ENCODE measurements at places on chromosomes 2 and 18.

GRCh38 chr2:238504181-238504931 lies 77.6 kb downstream of the ASB1 start:
- no peak for DNase-seq

GRCh38 chr18:37307181-37307580 lies 258.4 kb downstream of the CELF4 start:
- DNase-seq: no peak

DNA sequence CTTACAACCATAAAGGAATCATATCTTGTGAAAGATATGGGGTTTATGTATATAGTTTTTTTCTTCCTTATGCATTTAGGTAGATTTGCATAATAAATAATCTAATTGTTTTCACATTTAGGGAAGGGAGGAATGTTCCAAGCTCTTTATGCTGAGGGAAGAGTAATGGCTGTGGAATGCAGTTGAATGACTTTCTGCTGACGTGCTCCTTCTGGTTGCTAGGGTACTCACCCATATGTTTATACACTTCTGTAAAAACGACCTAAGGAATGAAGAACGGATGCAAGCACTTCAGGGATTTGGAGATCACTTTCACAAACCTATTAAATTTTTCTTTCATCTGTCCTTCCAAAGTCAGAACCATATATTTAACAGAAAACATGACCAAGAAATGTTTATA lies 29.2 kb upstream of the PPP4R1 start:
- DNase-seq: peak; percentile 61

DNA sequence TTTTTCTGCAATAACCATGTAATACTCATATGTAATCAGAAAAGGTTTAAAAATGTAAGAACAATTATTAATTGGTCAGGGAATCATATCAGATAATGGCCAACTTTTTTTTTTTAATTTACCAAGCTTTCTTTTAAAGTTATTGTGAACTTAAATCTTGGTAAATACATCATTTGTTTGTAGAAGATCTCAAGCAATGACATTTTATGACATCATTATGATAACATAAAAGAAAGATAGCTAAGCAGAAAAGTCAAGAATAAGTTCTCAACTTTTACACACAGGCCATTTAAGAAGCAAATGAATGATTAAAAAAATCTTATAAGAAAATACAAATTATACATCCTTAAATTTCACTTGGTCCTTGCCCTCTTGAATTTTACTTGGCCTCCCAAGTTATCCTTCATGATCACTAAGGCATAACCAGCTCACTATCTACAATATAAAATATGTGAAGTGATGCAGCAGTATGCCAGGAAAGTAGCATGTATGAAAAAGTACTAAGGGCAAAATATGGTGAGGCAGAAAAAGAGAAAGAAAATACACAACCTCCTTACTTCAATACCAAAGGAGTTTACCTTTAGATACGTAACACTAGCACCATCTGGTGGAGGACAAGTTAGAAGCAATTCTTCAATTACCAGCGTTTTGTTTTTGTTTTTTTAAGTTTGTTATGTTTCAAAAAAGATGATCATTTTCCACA lies 116.6 kb downstream of the SRBD1 start:
- peak; percentile 8 for DNase-seq

GRCh38 chr2:151138507-151138906 lies 123.2 kb downstream of the RBM43 start:
- DNase-seq: no peak

GRCh38 chr2:27264753-27265535 lies 2.1 kb upstream of the SLC30A3 start:
- DNase-seq: no peak

GRCh38 chr2:119338826-119339561 lies 27.6 kb downstream of the C2orf76 start:
- no peak for DNase-seq

GRCh38 chr2:190881084-190881597 lies 520 bp downstream of the GLS start:
- no peak for DNase-seq

DNA sequence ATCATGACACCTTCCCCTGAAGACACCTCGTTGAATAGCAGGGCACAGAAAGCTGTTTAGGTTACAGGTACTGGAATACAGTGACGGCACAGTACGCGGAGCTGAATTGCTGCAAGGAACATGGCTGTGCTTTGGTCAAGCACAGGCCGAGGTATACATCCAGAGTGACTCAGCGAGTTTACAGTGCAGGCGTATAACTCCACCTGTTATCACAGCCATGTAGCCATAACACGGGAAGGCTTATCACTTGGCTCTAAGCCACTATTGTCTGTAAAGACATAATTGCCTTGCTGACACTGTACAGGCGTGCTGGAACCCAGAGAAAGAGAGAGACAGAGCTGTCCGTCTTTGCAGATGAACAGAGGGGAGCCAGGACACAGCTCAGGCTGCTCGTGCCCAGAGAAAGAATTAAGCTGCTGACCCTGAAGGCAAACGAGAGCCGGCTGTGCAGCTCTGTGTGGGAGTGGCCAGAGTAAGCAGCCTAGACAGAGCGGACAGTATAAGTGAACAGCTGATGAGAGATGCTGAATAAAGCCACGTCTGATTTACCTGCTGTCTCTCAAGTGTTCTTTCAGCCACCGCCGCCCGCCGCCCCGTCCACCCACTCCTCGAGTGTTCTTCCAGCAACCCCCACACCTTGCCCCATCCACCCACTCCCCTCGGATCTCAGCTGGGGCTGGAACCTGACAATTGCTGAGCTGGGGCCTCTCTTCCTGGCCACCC lies 87.3 kb upstream of the PPP1CB start:
- no peak for DNase-seq

DNA sequence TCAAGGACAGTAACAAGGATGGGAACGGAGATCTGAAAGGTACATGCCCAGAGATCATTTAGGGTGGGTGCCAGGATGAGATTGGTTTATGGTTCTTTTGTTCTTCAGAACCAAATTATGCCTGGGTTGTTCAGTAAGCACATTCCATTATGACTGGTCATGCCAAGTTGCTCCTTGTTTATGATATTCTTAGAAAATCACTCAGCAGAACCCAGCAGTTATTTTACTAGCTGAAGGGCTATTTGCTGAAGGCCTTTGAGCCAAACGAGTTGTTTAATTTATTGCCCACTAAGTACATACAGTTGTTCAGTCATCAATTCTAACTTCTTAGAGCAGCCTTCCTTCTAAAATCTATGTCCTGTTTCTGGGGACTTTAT lies 635 bp downstream of the SLC3A1 start:
- no peak for DNase-seq

- DNase-seq: no peak
Observed at GRCh38 chr18:7958897-7959146, 391.7 kb downstream of the PTPRM start.

DNA sequence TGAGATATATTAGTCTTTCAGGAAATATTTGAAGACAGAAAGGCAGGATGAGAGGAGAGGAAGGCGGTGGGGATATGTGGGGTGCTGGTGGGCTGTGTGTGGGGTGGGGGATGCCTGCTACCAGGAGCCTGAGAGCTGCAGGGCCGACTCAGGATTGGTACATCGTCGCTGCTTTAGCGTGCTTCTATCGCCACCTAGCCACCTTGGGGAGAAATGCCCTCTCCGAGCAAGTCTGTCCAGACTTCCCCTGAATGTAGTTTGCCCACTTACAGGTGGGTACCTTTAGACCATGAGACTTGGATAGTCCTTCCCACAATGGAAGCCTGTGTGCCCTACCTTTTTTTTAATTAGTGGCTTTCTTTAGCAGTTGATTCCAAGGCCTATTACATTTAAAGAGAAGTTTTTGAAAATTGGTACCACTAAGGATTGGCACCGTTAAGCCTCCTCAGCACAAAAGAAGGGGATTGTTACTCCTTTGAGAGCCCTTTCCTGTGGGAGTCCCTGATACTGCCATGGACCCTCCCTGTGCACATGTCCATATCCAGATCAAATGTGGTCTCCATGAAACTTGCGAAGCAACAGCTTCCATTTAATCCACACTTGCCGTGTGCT lies 114.1 kb upstream of the NDUFV2 start:
- DNase-seq: peak; percentile 45

DNA sequence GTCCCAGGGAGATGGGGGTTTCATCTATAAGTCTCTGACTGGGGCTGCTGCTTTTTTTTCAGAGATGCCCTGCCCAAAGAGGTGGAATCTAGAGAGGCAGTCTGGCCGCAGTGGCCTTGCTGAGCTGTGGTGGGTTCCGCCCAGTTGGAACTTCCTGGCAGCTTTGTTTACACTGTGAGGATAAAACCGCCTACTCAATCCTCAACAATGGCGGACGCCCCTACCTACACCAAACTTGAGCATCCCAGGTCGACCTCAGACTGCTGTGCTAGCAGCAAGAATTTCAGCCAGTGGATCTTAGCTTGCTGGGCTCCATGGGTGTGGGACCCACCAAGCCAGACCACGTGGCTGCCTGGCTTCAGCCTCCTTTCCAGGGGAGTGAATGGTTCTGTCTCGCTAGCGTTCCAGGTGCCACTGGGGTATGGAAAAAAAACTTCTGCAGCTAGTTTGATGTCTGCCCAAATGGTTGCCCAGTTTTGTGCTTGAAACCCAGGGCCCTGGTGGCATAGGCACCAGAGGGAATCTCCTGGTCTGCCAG lies 152.6 kb upstream of the CYP26B1 start:
- DNase-seq: no peak

DNA sequence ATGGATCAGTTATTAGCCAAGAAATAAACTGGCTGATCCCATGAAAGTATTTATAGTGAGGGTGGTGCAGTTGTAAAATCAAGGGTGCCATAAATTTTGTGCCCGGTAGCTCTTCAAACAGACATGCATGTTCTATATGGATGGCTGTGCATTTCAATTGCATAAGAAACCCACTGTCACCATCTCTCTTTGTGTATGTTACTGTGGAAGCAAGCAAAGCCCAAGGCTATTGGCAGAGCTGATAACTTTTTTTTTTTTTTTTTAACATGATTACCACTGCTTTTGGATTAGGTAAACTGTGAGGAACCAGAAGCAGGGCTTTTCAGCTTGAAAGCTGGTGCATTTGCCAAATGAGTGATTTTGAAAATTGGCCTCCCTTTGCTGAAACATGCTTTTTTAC lies 332.6 kb downstream of the SOX11 start:
- DNase-seq: no peak

GRCh38 chr2:96977631-96978195 lies 8.7 kb downstream of the FAM178B start:
- peak; percentile 69 for DNase-seq

GRCh38 chr2:138742441-138743057 lies 37.6 kb downstream of the NXPH2 start:
- DNase-seq: no peak

- no peak for DNase-seq
Observed at GRCh38 chr2:109102588-109103233, 26.3 kb upstream of the SH3RF3 start.

GRCh38 chr2:102848366-102848839 lies 86.6 kb downstream of the TMEM182 start:
- DNase-seq: peak; percentile 30

GRCh38 chr2:168029071-168029470 lies 218.3 kb downstream of the STK39 start:
- DNase-seq: no peak

Data from H54 (cell line).